ENCODE measurements at places on chromosomes 2 and 18.
A peak's percentile ranks its signal among the peaks of the same experiment; 100 is the strongest.

GRCh38 chr2:202780514-202781021 lies 91.0 kb downstream of the ICA1L start:
- DNase-seq, result no peak

GRCh38 chr2:10830641-10831399 lies 18.2 kb upstream of the PDIA6 start:
- DNase-seq, result no peak

GRCh38 chr18:51621113-51621863 lies 423.8 kb upstream of the MEX3C start:
- DNase-seq, result no peak

DNA sequence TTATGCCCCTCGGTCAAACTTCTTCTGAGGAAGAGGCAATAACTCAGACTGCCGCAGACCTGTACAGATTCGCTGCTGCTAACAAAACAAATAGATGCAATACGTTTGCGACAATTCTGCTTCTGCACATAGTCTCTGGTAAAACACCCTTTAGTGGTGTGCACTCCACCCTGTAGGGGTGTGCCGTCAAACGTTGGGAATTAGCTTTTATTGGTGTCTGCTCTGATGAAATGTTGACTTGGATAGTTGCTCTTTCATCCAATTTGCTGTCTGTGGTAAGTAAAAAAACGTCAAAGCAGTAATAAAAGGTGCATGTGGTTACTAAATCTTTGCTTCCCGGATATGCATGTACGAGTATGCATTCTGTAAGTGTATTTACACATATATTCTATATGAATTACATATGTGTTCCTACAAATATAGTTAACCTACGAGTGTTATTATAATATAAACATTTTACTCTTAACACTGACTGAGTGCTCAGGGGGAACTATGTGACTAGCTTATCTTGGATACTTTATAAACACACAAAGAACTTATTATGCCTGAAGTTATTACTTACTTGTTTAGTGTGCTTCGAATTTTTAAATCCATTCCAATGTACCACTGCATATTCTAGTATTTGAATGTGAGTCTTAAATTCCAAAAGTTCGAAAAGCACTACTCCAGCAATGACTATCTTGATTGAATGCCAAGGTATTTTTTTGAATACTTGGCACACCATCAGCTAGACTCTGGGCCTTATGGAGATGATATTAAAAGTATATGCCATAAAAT lies 610.2 kb downstream of the ZEB2 start:
- DNase-seq, result no peak

GRCh38 chr2:19349911-19350677 lies 8.3 kb downstream of the OSR1 start:
- no peak for DNase-seq

DNA sequence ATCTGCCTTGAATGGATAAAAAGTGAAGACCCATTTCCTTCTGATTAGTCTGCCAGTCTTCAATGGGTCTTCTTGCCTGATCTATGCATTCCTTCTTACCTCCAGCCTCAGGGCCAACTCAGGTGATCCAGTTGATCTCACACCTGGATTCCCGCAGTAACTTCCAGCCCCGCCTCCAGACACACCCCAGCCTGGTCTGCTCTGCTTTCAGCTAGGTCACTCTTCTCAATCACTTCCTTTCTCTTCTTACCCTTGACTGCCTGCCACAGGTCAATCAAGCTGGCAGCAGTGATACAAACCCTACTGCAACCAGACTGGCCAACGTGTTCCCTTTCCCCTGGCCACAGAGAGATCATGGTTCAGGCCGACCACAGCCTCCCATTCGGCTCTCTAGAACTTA lies 263.6 kb downstream of the ZNF516 start:
- no peak for DNase-seq

DNA sequence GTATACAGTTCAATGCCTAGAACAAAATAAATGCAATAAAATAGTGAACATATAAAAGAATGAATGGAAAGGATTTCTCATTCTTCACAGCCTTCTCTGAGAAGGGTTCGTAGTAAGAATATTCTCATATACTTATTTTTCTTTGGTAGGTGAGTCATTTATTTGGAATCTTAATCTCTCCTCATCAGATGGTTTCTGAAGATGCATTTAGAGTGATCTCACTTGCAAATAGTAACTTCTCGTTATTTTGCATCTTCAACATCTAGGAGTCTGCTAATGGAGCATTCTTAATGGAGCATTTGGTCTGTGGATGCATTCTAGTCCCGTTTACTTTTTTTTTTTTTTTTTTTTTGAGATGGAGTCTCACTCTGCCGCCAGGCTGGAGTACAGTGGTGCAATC lies 3.9 kb downstream of the UBXN4 start:
- DNase-seq, result no peak

DNA sequence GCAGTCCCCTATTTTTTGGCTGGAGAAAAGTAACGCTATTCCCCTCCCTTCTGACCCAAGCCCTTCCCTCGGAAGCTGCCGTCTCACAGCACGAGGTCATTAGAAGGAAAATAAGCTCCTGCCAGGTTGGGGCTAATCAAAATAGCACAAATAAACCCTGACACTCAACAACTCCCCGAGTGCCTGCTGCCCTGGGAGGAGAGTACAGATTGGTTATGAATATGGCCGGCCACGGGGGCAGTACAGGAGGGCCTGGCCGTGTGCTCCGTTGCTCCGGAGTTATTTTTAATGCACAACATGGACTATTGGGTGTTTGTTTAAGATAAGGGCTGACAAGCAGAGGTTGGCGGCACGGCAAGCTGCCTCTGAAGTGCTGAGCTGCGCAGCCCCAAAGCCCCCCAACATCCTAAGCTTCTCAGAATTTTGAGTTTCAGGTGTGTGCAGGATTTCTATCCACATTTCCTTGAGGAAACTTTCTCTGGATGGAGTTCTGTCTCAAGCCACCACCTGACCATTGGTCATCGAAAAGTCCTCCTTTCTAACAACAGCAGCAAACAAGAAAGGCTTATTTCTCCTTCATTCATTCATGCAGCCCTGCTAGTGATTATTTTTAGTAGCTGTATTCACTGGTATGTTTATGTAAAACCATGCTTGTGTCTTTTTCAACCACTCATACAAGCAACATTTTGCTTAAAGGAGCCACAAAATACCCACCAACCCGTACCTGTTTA lies 58.7 kb downstream of the PAX3 start:
- DNase-seq, result no peak

DNA sequence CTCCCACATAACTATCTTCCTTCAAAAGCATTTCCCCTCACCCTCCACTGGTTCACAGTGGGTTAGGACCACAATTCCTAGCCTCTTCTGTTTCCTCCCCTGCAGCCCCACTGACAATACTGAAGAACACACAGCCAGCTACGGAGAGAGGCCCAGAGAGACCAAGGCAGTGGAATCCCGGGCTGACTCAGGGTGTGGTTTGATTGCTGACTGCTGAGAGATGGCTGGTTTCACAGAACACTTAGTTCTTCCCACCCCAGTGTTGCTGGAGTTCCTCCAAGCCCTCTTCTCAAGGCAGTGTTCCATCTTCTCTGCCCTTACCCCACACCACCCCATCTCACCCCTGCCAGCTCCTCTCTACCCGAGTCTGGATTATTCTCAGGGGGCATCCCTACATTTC lies 43.3 kb upstream of the ZFP36L2 start:
- DNase-seq, result no peak

- DNase-seq, result peak; percentile 42
Measured at GRCh38 chr2:174603280-174603679, 5.7 kb upstream of the WIPF1 start.

DNA sequence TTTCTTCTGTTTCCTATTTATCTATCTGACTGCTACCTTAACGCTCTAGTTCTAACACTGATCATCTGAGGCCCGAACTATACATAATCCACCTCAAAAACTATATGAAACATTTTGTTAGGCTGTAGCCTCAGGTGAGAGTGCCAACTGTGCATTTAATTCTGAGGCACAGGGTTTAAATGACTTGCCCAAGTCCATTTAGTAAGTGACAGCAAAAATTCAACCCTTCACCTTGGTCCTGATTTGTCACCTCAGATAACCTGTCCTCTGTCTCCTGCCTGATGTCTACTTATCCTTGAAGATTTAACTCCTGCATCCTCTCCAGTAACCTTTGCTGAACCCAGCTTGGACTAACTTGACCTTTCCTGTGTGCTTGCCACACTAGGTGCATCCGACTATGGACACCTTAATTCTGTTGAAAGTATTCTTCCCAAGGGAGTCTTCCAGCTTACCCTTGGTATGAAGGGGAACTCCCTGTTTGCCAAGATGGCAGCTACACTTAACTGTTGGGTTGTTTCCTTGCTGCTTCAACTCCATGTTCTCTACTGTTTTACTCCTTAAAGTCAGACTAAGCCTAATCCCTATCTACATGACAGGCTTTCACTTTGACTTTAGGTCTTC lies 23.5 kb downstream of the CD302 start:
- DNase-seq, result no peak

DNA sequence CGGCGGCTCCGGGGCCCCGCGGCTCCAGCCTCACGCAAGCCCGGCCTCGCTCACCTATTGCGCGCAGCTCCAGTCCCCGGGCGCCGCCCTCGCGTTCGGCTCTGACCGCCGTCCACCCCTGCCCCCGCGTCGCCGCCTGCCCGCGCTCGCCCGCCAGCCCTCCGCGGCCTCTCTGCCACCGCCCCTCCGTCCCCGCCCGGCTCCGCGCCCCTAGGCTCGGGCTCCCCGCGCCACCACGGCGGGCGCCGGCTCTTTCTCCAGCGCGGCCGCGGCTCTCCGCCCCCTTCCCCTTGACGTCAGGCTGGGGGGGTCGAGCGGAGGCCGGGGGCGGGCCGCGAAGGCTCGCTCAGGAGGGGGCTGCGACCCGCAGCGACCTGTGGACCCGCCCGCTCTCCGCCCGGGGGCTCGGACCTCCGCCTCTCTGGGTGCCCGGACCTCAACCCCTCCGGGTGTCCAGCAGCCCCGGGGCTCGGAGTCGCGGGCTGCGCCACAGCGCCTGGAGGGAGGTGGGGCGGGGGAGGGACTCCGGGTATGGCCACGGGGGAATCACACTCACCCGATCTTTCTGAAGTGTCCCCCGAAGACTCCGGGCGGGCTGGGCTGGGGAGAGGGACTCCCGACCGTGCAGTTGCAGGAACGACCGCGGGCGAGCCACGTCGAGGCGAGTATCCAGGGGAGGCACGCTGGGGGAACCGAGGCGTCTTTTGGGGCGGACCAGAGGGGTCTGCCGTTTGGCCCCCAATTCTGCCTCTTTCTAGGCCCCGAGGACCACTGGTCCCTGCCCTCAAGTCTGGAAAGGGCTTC lies at the start of gene SEMA4C:
Gene SEMA4C, minus strand, starts transcription at position 259 of the 804 bp plus-strand sequence. CDS start 2,194 bp downstream, outside the sequence.
- peak; percentile 67 for DNase-seq

DNA sequence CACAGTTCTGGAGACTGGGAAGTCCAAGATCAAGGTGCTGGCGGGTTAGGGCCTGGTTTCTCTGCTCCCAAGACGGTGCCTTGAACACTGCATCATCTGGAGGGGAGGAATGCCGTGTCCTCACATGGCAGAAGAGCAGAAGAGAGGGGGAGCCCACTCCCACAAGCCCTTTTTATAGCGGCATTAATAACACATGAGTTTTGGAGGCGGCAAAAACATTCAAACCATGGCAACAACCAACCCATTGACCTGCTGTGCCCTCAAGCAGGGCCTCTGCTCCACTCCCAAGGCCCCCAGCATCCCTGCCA lies 62.0 kb downstream of the SMAD7 start:
- no peak for DNase-seq
